Dorsolateral prefrontal cortex (tissue), 122 donors: ENCODE measurements at places on chromosomes 1 and 21.
A peak's percentile ranks its signal among the peaks of the same experiment; 100 is the strongest.

DNA sequence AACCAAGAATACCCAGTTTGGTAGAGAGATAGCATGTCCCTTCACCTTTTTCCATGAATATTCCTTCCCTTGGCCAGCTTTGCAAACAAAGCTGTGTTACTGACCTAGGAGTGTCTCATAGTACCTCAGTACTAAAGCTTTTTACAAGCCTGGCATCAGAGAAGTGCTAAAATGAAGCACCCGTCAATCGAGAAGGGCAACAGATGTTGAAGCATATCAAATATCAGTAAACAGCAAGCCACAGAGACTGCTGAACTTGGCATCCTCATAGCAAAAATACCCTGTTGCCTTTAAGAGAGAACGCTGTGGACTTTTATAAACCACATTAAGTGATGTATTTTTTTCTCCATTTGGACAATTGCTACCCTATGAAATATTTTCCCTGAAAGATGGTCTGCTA is 128.6 kb upstream of the HOOK1 start:
- DNase-seq: no peak

DNA sequence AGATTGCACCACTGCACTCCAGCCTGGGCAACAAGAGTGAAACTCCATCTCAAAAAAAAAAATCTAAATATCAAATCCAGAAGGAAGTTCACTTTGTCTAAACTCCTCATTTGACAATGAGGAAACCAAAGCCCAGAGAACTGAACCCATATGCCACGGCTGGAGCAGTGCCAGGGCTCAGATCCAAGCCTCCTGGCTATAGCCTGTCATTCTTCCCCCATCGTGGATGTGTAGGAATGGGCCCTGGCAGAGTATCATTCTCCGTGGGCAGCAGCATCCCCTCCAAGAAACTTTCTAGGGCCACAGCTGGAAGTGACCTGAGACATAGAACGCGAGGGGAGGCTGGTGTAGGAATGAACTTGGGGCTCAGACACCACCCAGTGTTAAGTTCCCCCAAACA is 47.2 kb downstream of the CAPN9 start:
- DNase-seq: no peak

DNA sequence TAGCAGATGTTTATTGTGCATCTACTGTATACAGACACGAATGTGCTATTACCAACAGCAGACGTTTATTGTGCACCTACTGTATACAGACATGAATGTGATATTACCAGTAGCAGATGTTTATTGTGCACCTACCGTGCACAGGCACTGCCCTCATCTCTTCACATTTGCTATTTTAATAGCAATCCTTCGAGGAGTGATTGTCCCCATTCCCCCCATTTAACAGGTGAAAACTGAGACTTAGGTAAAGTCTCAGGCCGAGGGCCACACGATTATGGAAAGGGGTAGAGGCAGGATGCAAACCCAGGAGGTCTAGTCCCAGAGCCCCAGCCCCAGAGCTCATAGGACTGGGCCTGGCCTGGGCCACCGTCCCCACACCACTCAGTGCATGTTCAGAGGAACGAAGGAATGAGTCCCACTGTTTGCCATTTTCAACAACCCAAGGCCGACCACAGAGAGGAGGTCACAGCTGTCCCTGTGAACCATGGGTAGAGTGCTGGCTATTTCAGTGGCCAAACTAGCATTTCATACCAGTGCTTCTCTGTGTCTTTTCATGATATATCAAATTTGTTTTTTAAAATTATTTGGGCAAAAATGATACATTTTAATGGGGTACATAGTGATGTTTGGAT is 114.4 kb upstream of the TMEM51 start:
- no peak for DNase-seq

- no peak for DNase-seq
Observed at GRCh38 chr1:160567858-160568682, 11.2 kb downstream of the CD84 start.

GRCh38 chr1:92820551-92820950 is 11.3 kb upstream of the RPL5 start:
- no peak for DNase-seq

- no peak for DNase-seq
Observed at GRCh38 chr1:226674892-226675714, 64.0 kb downstream of the ITPKB start.

- DNase-seq: no peak
Observed at GRCh38 chr21:46498335-46499050, 39.8 kb downstream of the DIP2A start.

DNA sequence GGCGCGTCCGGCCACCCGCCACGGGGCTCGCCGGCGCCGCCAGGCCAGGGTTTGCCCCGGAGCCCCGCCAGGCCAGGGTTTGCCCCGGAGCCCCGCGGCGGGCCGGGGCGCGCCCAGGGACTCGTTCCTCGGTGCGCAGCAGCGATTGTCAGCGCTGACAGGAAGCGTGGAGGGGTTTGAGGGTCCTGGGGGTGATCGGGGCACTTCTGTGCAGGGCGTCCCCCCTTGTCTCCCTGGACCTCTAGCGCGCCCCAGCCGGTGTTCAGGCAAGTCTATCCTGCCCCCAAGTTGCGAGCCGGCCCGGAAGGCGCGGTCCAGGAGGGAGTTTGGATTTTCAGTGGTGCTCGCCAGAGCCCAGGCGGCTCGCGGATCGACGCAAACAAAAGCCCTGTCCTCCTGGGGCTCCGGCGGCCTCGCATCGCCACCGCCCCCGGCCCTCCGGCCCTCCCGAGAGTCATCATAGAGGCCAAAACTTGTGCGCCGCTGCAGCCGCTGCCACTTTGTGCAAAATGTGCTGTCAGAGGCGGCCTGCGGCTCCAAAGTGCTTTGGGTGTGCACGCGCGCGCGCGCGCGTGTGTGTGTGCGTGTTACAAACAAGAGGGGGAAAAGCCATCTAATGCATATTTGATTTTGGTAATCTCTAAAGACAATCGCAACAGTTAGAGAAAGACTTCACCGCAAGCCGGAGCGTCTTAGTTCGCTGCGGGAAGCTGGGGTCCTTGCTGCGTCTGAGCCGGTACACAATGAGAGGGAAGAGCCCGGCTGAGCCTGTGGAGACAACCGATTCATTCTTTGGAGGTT is 1.0 kb downstream of the ROR1 start:
- DNase-seq: peak; percentile 51

- no peak for DNase-seq
Observed at GRCh38 chr1:119975006-119975405, 78.7 kb upstream of the ADAM30 start.

DNA sequence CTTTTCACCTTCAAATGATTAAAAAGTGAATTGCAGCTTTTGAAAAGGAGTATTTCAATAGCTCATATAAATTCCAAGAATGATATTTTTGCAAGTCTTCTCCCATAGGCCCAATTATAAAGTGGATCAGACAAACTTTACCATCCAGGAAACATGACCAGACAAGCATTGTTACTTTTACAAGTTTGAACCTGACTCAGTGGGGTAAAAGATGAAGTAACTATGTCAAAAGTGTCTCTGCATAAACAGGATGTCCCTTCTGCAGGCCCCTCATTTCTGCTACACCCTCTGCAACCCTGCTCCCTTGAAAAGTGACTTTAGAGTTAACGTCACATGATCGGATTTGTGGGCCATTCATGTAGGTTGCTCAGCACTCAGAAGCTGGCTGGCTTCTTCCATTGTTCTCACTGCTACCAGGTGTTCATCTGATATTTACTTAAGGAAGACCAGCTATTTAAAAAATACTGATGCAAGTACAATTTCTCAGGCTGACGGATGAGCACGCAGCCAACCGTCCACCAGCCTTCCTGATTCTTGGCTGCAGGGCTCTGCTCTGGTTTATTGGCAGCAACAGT is 32.3 kb downstream of the URB1 start:
- no peak for DNase-seq

DNA sequence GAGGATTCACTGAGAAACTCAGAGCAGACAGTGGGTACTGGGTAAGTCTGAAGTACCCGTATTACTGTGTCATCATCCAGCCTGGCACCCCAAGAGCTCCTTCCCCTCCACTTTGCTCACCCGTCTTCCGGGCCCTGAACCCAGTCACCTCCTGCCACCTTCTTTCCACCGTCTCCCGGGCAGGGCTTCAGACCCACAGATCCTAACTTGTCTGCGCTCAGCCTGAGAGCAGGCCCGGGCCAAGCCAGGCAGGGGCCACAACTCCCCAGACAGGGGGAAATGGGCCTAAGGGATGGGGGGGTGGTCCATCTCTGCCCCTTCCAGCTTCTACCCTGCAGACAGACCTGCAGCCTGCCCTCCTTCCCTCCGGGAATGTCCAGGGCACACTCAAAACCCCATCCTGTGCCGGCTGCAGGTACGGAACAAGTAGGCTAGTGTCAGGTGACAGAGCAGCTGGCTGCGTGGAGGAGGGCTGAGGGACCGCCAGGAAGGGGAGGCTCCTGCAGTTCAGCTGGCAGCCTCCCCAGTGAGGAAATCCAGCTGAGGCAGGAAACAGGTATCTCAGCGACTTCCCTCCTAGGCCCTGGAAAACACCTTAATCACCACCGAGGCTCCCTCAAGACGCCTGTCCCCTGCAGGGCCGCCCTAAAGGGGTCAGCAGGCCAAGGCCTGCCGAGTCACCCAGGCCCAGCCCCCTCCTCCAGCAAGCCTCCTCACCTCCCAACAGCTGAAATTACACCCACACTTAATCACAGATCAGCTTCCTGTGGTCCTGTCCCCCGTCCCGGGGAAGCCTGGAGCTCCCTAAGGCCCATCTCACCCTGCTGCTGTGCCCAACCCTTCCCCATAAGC is 3.5 kb downstream of the HSPG2 start:
- DNase-seq: no peak

GRCh38 chr1:70429219-70429618 is 18.2 kb downstream of the CTH start:
- no peak for DNase-seq

GRCh38 chr1:41431490-41432350 is 52.8 kb downstream of the EDN2 start:
- DNase-seq: no peak

DNA sequence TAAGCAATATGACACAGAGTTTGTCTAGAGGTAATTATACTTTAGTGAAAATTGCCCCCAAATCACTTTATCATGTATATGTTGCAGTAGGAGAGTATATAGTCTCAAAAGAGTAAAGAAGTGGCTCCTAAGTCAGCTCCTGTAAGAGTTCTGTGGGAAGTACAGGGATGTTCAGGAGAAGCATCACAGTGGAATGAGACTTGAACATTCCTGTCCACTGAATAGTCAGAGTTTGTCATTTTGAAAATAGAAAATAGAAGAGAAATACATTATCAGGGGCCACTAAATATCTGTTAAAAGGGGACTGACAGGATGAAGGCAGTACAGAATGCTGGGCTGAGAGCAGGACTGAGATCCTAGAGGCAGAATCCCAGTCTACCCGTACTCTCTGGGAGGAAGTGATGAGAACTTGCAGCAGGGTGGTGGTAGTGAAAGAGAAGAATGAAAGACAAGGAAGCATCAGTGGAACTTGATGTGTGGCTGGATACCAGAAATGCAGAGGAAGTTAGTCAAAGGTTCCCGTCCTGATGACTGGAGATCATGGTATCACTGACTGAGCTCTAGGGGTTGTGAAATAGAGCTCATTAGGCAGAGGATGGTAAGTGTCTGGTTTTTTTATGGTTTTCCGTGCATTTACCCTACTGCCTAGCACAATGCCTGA is 153.4 kb downstream of the FMN2 start:
- DNase-seq: no peak

DNA sequence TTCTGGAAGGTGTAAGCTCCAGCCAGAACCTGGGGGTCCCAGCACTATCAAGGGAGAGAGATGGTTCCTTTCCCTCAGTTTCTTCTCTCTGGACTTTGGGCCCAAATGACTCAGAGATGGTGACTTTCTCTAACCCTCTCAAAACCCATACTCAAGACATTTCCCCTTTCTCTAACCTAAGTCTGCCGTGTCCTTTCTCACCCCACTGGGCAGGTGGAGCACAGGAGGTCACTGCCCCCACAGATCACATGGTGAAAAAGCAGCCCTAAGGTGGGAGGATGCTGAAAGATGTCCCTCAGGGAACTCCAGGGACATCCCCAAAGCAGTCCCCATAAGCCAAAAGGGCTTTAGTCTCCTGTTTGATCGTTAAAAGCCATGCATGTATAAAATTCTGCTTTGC is 173.7 kb downstream of the HIVEP3 start:
- DNase-seq: no peak

DNA sequence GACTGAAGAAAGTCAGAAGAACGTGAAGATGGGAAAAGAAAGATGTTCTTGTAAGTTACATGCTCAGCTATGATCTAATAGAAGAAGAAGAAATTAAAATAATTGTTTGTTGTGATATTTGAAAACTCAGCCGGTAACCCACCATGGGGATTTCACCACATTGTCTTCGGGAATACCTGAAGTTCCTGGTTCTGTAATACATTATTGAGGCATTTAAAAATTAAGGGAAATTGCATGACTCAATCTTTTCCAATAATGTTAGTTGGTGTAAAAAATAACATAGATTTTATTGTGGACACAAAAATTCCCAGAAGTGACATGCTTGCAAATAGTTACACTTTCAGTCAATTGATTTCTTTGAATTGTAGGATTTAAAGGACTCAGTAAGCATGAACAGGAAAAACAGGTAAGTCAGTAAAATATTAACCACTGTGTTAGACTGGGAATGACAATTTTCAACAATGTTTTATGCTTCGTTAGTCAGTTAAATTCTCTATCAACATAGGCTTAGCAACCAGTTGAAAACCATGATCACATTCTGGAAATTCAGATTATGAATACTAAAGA is 745.1 kb downstream of the LTN1 start:
- DNase-seq: no peak

DNA sequence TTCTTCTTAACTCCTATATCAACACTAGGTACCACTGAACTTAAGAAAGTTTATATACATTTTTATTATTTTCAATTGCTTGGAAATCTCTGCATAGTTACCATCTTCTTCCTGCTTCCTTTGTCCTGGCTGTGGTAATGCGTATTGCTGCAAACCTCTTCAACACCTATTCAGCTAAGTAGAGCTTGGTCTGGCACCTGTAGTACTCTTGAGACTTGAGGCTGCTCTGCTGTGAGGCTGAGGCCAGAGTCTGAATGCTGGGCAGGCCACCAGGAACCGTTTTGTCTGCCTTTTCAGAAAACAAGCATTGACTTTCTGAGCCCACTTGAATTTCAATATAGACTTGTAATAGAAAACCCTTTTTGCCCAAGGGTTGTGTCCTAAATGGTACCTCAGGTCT is 52.0 kb upstream of the RGS2 start:
- DNase-seq: no peak

DNA sequence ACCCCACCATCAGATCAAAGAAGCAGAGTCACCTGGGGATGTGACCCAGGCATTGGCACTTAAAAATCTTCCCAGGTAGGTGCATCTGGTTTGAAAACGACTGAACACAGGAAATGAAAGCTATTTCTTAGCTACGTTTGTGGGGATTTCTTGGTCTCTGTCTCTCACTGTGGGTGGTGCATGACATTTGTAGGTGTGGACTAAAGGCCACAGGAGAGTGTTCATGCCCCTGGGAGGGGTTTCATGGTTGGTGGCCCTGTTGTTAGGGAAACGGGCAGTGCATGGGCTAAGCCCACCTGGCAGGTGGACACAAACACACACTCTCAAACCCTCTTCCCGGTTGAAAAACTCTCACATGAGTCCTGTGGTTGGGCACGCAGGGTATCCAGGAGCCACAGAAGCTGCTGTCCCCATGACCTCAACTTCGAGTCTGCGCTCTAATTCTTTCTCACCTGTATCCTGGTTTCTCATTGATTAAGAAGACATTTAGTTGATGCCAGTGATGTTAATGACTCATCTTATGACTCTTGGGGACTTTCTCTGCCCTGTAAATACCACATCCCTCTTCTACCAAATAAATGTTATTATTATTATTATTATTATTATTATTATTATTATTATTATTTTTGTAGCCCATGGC is 119.4 kb downstream of the MRPS6 start:
- DNase-seq: no peak

GRCh38 chr1:151570819-151571218 is 30.7 kb downstream of the TUFT1 start:
- DNase-seq: no peak
